ENCODE measurements at places on chromosomes 1 and 21.

- no peak for DNase-seq
These were observed 2.6 kb downstream of the FAAH start for GRCh38 chr1:46396441-46397398.

DNA sequence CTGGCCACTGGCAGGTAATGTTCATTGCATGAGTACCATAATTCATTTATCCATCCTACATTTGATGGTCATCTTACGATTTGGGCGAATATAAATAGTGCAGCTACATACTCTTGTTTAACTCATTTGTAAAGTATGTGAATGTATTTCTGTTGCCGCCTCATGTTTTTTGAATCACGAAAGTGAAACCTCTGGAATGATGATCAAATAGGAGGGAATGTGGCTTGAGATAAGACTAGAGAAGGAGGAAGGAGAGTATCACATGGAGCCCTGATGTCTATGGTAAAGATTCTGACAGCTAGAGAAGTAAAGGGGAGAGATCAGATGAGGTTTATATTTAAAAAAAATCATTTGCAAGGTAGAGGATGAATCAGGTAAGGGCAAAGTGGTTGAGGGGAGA, 8.0 kb downstream of the MRPS14 start:
- no peak for DNase-seq

DNA sequence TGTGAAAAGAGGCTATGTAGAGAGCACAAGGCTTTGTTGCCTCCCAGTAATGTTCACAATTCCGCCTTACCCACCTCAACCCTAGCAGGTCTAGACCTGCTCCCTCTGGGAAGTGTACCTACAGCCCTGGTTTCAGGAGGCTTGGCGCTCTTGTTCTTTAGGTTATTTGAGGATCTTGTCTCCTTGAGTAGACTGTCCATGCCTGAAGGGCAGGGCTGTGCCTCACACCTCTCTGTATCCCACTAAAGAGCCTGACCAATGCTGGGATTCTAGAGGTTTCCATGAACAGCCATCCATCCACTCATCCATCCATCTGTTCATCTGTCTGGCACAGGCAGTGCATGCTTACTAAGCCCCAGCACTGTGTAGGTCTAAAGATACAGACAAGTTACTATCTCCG, 1.0 kb downstream of the RAB7B start:
- DNase-seq = no peak

DNA sequence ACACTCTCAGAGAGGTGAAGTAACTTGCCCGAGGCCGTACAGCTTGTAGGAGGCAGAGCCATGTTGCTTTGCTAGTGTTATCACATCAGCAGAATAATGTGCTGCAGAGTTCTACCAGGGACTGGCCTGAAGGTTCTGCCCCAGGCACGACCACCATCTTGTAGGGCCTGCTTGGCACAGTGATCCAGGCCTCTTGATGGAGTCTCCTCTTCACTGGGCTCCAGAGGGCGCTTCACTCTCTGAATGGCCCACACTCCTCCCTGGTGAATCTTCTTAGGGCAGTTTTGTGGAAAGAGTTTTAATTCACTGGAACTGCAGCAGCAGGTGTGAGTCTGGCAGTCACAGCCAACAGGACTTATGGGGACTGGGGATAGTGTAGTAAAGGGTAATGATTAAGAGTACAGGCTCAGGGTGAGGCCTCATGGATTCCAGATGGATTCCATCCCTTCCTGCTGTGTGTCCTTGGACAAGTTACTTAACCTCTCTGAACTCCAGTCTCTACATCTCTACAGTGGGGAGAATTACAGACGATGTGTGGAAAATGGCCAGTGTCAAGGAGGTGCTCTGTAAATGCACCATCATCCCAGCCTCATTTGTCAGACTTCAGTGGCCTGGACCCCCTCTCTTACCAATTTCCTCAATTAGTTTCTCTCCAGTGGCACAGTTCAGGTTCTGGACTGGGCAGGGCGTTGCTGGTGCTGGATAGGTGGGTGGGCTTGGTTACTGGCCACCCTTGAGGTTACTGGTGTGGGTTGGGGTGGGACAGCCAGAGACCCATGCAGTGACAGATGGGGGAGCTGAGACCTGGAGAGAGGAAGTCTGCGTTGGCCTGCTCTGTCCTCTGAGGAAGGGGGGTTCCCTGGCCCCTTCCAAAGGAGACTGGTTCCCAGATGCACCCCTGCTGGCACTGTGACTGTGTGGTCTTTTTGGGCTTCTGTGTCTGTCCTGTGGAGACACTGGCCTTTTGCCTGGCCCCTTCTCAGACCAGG, 45.9 kb upstream of the CSF3R start:
- no peak for DNase-seq

DNA sequence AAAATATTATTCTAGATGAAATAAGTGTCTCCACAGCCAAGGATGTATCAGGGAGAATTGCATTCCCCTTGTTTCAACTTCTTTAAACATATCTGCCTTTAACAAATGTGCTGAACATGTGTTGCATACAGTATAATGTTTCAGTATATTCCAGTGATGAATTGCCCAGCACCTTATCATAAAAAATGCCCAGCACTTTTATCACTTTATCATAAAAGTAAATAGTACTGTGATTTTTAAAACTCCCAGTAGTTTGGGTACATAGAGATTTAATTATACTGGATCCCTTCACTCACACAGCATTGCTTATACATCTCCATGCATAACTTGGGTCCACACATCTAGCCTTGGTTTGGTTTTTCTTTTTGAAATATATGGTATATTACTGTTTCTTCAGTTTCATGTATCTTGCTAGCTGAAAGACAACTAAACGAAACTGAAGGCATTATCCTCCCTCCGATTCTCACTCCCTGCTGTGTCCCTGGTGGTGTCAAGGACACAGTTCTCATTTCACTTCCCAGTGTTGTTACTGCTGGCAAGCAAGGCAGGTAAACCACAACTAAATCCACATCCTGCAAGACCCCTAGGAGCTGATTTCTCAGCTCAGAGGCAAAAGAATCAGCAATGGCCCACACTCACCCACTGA, 118.2 kb upstream of the SLC44A3 start:
- DNase-seq = no peak

- no peak for DNase-seq
These were observed 10.0 kb downstream of the YBEY start for GRCh38 chr21:46295996-46296752.

GRCh38 chr1:92476071-92476631, 10.6 kb downstream of the GFI1 start:
- no peak for DNase-seq

GRCh38 chr1:246295340-246295739, 211.7 kb downstream of the SMYD3 start:
- no peak for DNase-seq

DNA sequence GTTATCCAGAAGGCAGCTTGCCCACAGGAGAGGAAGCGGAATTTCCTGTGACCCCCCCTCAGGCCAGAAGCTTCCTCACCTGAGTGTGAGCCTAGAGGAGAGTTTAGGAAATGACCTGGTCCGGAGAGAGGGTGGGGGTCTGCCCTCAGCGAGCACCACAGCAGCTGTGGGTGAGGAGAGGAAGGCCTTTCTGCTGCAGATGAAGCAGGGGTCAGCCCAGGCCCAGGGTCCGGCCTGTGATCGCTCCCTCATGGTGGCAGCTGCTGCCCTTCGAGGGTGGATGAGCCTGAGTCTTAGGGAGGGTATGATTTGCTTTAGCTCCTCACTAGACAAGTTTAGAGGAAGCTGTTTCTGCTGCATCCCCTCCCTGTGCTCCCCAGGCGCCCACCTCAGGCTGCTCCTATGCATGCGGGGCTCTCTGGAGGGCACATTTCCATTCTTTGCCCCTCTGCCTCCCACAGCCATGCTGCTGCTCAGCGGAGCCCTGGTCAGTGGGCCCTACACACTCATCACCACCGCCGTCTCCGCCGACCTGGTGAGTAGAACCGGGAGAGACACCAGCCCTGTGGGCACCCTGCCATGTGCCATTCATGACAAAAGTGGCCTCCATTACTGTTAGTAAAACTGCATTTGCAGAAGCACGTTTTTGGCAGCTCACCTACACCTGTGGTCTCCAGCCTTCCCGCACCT, 53.0 kb downstream of the SLC37A1 start:
- no peak for DNase-seq

- no peak for DNase-seq
These were observed 35.5 kb downstream of the SLC26A9 start for GRCh38 chr1:205907794-205908193.

GRCh38 chr1:201447903-201448871, 20.8 kb downstream of the PHLDA3 start:
- no peak for DNase-seq

GRCh38 chr1:228150120-228150460, 360 bp downstream of the GJC2 start:
- no peak for DNase-seq

DNA sequence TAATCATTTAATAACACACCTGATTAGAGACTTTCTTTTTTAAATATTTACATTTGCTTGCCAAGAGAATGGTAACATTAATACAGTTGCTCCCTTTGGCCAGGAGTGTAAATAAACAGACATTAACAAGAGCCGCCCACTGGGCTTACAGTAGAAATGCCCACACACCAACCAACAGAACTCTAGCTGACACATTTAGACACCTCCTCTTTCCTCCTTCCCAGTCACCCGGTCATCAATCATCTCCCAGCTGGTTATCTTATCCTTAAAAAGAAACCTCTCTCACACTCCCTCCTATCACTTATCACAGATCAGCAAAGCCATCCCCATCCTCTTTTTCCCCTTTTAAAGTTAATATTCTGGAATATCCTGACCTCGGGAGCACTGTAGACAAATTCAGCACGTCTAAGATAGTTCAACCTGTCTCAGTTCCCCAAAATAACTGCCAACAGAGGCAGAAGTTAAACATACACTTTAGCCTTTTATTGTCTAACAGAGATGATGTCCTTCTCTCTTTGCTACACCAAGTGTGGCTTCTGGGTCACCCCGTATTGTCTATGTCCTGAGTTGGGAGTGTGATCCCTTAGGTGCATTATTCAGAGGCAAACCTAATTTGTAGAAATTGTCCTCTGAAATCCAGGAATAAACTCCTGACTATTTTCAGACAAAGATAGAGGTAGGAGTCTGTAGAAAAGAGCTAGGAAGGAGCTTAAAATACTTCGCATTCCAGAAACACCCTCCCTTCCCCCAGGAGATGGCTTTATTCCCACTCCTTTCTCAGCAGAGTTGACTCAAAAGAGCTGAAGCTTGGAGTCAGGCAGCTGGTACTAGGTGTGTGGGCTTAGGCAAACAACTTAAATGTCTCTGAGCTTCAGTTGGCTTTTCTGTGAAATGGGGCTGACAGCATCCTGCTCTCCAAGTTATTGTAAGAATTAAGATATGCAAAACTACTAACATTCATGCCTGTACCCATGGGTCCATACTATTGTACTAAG, 8.8 kb downstream of the MYCL start:
- DNase-seq = no peak

DNA sequence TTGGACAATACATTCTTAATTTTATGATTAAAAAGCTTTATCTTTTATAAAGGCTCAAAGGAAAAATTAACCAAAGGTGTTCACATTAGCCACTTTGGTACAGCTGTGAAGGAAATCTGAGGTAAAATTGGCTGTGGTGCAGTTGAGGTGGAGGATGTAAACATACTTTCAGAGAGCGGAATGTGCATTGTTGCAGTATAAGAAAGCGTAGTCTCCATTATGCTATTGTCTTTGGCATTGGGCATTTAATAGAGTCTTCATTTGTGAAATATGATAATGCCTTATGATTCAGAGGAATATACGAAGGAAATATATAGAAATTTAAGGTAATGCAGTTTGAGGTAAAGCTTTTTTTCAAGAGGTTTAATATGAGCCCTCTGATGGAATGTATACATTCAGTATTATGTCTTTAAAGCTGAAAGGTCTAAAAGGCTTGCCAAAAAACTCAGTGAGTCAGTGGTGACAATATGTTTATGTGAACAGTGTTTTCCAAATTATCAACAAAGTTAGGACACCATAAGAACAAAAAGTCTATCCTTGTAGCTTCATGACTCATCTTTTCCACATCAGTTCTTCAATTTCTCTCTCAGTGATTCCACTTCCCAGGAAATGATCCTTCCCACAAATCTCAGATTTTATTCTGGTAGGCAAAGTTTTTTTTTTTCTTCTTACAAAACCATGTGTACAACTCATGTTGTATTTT, 26.9 kb upstream of the DDR2 start:
- DNase-seq = no peak

- no peak for DNase-seq
These were observed 45.4 kb upstream of the USP1 start for GRCh38 chr1:62391369-62391971.

Measured in spinal cord (tissue), 10 donors.